ENCODE measurements at places on chromosomes 4 and X. TPM values are rescaled to one million over a fixed set of nuclear protein-coding genes. Genes with fewer than 3 reads are reported as not detected.

Gene ARHGEF6
- total RNA-seq: 45.3 TPM

Gene BST1
- total RNA-seq: 1.2 TPM

Gene TEC
- 2.8 TPM for total RNA-seq

Gene RNF212
- 8.3 TPM for total RNA-seq

Gene HSPA4L
- total RNA-seq: not detected

Gene TRIM2
- 3.4 TPM for total RNA-seq

DNA sequence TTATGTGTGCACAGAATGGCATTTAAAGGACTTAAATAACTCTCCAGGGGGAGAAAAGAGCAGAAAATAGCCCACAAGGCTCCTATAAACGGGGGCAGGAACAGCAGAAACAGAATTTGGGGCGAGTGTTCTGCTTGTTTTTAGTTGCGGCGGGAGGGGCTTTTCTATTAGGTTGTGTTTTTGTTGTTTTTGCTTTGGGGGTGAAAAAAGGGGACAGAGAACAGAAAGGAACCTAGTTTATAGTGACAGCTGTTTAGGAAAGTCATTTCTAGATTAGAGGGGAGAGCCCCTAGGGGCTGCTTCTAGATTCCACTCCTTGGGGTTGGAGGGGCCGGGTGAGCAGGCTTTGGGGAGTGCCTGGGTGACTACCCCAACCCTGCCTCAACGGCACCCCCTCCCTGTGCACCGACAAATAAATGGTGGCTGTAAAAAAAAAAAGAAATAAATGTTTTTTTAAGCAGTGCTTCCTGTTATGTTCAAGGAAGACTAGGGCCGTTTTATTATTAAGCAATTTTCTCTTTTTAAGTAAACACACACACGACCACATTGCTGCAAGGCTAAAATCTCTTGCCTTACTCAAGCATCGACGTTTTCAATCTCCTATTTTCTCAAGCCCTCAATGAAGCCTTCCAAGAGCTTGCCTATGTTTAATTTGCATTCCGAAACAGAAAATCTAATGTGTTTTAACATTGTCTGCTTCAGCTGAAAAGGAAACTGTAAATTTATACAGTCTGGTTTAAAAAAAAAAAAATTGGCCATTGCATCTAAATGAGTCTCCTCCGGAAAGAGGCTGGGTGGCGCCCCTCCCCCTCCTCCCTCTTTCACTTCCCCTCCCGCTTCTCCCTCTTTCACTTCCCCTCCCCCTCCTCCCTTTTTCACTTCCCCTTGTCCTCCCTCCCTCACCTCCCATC is 123.3 kb upstream of the TBL1X start:
- peak; percentile 37 for DNase-seq

GRCh38 chr4:135073389-135073788 is 871.8 kb upstream of the PABPC4L start:
- no peak for DNase-seq

DNA sequence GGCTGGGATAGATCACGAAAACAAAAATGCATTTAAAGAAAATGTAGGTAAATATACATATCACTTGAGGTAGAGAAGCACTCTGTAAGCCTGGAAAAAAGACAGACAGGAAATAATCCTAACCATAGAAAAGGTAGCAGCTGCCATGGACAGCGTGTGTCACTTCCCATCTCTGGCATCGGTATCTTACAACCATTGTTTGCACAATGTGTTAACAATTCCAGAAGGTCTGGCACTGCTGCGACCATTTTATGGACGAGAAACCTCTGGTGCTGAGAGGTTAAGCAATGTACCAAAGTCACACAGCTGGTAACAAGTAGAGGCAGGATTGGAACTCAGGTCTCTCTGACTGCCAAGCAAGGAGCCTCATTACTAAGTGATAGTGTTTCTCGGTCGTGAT is 1.7 kb upstream of the MTNR1A start:
- DNase-seq: no peak

- DNase-seq: peak; percentile 81
Observed at GRCh38 chrX:49053223-49054072, 5.4 kb upstream of the CCDC120 start.

- DNase-seq: no peak
Observed at GRCh38 chrX:71541210-71542022, 8.5 kb downstream of the OGT start.

DNA sequence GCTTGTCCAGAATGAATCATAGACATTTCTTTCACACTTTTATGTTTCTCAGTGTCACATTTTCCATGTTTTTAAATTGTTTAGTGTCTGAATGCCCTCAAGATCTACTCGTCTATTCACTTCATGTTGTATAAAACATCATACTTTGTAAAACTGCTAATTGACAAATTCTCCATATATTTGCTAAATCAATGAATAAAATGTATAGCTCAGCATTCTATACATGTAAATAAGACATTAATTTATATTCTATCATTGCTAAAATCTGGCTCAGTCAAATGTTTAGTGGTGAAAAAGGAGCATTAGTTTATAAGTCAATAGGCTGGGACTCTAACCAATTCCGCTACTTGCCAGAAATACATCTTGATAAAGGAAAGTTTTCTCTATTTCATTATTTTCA is 379.6 kb downstream of the NAF1 start:
- DNase-seq: no peak

DNA sequence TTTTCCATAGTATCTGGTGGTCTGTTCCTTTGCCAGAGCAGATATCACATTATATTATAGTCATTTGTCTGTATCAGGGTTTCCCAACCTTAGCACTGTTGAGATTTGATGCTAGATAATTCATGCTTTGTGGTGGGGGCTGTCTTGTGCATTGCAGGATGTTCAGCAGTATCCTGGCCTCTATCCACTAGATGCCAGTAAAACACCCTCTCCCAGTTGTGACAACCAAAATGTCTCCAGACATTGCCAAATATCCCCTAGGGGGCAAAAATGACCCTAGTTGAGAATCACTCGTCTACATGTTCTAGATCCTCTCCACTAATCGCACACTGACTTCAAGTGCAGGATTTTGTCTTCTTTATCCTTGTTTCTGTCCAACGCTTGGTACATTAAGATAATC is 160.8 kb downstream of the FANCB start:
- DNase-seq: no peak

DNA sequence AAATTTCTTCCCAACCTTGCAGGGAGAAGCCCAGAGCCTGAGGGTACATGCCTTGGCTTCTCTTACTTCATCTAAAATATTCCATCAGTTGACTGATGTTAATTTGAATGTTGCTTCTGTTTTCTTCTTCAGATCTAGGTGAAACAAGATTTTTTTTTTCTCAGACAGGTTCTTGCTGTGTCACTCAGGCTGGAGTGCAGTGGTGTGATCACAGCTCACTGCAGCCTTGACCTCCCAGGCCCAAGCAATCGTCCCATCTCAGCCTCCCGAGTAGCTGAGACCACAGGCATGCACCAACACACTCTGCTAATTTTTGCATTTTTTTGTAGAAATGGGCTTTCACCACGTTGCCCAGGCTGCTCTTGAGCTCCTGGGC is 62.1 kb upstream of the KLF3 start:
- DNase-seq: no peak

GRCh38 chrX:10529344-10529743 is 91.0 kb downstream of the MID1 start:
- DNase-seq: no peak

- no peak for DNase-seq
Observed at GRCh38 chr4:39521253-39521919, 5.9 kb downstream of the UGDH start.

GRCh38 chrX:120022763-120023162 is 54.7 kb downstream of the RHOXF2B start:
- DNase-seq: no peak

- no peak for DNase-seq
Observed at GRCh38 chr4:73388887-73389286, 15.2 kb upstream of the ALB start.

- DNase-seq: no peak
Observed at GRCh38 chr4:150849016-150849415, 166.1 kb downstream of the LRBA start.

- no peak for DNase-seq
Observed at GRCh38 chrX:24741330-24741729, 47.6 kb downstream of the POLA1 start.

GRCh38 chrX:69493193-69493592 is 10.9 kb upstream of the NALF2 start:
- peak; percentile 31 for DNase-seq

DNA sequence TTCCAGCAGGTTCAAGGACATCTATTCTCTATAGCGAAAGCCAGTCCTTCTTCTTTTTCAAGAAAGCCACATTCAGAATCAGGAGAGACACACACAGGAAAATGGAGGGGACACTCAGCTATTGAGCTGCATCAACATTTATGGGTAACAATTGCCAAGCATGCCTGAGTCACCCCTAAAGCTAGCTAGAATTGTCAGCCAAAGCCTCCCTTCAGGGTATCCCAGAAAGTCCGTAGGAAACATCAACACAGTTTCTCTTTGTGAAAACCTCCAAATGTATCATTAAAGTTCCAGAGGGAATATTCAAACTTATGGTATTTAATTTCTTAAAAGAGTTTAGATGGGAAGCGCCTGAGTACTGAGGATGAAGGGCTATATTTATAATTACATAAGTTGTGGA is 331.1 kb upstream of the SLC7A11 start:
- DNase-seq: no peak

GRCh38 chrX:96776966-96777365 is 92.3 kb downstream of the DIAPH2 start:
- DNase-seq: no peak

- DNase-seq: no peak
Observed at GRCh38 chr4:112348488-112349158, 51.5 kb downstream of the ALPK1 start.

DNA sequence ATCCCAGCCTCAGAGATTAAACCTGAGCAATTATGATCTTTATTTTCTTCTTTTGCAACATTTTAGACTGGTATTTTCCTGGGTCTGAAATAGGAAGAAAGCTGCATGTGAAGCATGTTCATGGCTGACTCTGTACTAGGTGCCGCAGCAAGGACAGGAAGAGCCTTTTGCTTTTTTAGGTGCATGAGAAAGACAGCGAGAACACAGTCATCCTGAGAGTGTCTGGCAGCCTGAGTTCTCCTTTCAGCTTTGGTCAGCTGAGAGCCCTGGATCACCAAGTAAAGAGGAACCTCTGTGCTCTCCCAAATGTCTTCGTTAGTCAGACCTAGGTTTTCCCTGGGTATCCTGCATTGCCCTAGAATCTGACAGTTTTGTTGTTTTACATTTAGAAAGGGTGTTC is 29.8 kb downstream of the FAM149A start:
- DNase-seq: no peak

DNA sequence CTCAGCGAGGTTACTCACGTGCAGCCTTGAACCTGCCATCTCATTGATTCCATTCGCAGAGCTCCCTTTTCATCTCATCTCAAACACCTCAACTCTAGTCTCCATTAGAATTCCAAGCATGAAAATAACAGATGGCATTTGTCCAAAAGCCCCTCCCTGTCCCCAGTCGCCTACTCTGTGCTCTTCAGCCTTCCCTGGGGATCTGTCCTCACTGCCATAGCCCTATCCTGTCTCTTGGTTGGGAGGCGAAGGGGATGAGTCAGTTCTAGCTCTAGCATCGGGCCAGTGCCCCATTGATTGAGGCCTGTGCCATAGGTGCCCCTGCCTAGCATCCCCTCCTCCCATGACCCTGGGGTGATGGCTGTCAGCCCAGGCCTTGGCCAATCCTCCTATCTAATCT is 134.0 kb upstream of the PJA1 start:
- DNase-seq: no peak
